ENCODE measurements at places on chromosomes 3 and 15.
A peak's percentile ranks its signal among the peaks of the same experiment; 100 is the strongest.

- no peak for DNase-seq
Observed at GRCh38 chr15:89450076-89451006, 46.0 kb downstream of the RHCG start.

DNA sequence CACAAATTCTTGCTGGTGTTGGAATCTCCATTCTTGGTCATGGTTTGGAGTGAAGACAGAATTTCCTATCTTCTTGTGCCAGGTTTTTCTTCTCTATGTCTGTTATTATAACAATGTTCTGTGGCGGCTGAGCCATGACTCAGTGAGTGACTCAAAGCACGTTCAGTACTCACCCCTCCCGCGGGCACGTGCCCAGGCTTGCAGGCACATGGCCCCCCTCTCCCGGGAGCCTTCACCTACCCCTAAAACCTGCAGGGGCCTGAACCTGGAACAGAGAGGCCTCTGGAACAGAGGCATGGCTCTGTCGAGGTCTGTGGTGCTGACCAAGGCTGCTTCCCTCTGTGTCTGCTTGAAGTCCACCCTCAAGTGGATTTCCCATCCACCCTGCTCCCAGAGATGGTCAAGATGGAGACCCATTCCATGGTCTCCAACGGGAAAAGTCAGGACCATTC lies 27.6 kb downstream of the PLXNB1 start:
- peak; percentile 99 for DNase-seq

GRCh38 chr3:156341332-156341731 lies 213.6 kb downstream of the SSR3 start:
- no peak for DNase-seq

DNA sequence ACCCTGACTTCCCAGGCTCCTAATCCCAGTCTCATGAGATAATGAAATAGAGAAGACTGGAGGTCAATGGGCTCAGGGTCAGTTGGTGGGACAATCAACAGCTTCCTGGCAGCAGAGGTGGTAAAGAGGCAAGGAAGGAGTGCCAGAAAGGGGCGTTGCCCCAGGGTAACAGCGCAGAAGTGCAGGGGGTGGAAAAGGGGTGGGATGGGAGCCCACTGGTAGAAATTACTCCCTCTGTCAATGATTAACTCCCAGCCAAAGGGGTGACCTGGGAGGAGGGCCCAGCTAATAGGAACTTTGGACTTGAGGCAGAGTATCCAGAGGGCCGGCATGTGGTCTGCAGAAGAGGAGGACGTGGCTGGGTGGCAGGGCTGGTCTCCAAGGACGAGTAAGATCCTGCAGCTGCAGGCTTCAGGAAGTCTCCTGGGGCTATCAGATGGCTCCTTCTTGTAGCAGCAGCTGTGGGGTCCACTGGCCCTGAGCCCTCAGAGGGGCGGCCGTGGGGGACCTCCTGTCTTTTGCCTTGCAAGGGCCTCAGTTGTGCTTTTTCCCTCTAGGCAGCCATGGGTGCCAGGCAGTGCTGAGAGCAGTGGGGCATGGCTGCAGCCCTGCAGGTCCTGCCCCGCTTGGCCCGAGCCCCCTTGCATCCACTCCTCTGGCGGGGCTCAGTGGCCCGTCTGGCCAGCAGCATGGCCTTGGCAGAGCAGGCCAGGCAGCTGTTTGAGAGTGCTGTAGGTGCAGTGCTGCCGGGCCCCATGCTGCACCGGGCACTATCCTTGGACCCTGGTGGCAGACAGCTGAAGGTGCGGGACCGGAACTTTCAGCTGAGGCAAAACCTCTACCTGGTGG lies 2.3 kb downstream of the GLYCTK start:
- DNase-seq = no peak

- DNase-seq = no peak
Observed at GRCh38 chr3:38059591-38059990, 20.6 kb downstream of the DLEC1 start.

DNA sequence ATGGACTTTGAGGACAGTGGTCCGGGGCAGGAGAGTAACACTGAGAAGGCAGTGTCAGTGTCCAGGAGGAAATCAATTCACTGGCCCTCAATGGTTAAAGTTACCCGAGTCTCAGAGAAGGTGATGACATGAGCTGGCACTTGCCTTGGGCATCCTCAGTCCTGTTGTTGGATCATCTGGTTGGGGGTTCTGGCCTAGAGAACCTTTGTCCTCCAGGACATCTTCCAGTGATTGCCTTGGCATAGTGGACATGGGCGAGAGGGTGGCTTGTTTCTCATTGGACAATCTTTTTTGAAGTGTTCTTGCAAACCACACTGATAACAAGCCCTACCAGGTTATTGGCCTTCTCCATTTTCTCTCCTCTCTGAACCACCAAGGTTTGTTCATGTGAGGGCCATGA lies 83.4 kb upstream of the TERB2 start:
- DNase-seq = no peak

GRCh38 chr3:16800361-16800760 lies 84.4 kb upstream of the PLCL2 start:
- no peak for DNase-seq

GRCh38 chr3:126865736-126866135 lies 117.2 kb upstream of the PLXNA1 start:
- no peak for DNase-seq

GRCh38 chr3:117565777-117566176 lies 856.2 kb downstream of the TUSC7 start:
- no peak for DNase-seq

GRCh38 chr3:148757238-148758215 lies 59.8 kb downstream of the AGTR1 start:
- DNase-seq = no peak

- DNase-seq = no peak
Observed at GRCh38 chr3:74370342-74370741, 244.1 kb downstream of the CNTN3 start.

- no peak for DNase-seq
Observed at GRCh38 chr15:78734451-78735064, 76.7 kb downstream of the ADAMTS7 start.

- DNase-seq = peak; percentile 66
Observed at GRCh38 chr3:129612534-129613366, 6.3 kb upstream of the PLXND1 start.

GRCh38 chr3:170962411-170962810 lies 54.0 kb upstream of the EIF5A2 start:
- DNase-seq = no peak

DNA sequence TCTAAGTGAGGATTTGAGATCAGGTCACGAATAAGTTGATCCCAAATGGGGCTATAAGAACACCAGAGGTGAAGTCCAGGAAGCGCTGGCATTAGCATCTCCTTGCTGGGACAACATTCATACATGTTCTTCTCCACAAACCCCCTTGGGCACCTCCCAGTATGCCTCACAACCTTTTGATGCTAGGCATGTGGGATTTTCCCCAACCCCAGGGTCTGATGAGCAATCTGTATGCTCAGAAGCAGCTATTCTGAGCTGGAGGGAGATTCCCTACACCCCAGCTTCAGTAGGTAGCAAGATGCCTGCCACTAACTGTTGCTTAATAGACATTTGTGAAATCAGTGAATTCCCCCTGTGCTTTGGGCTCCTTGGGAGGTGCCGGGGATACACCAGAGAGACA lies 32.2 kb downstream of the SLC6A11 start:
- DNase-seq = no peak

- no peak for DNase-seq
Observed at GRCh38 chr15:40598126-40598525, 4.1 kb downstream of the KNL1 start.

GRCh38 chr15:26967719-26968269 lies 3.2 kb upstream of the GABRG3 start:
- DNase-seq = no peak

GRCh38 chr3:13700362-13700761 lies 151.4 kb downstream of the FBLN2 start:
- no peak for DNase-seq

GRCh38 chr15:71232411-71232810 lies 117.1 kb downstream of the THSD4 start:
- DNase-seq = no peak

DNA sequence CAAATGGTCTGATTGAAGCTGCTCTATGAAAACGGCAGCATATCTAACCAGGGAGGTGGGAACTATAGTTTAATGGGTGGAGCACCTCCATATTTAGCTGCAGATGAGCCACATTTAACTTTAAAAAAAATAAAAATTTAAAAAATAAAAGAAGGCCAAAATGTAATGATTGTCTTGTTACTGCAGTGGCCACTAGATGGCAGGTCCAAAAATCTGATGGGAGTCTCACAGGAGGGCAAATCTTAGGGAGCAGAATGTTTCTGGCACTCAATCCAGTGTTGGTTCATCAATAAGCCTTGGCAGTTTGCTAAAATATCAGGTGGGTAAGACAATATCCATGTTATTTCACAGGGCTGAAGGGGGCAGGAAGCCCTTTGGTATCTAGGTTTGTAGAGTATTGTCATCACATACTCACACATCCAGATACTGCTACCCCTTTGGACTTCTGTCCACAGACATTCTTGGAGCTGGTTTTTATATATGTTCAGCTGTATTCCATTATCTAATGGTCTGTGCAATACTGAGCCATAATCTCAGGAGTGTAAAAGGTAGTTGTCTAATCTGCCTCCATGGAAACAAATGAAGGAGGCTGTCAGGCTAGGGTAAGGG lies 233.3 kb downstream of the TIGIT start:
- DNase-seq = no peak

DNA sequence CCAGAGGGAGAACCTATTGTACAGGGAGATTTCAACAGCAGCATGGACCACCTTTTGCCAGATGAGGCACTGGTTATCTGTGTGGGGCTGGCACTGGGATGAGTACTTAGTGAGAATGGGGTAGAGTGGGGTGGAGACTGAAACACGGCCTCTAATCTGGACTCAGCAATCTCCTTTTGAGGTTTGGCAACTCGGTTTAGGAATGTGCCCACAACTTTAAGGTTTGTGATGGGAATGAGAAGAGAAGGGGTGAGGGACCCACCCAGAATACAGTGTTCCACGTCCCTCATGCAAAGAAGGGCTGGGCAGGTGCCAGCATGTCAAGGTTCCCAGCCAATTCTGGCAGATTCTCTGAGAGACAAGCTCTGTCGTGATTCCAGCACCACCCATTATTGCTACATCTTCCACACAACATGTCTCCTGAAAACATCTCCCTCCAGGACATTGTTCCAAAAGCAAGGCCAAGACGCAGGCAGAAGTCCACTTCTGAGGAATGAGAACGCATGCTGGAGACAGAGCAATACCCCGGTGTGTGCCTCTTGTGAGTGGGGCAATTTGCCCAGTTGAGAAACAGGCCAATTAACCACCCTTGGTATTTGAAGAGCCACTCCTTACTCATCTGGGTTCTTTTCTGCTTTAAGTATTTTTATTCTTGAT lies 37.5 kb upstream of the CCR4 start:
- DNase-seq = peak; percentile 80

DNA sequence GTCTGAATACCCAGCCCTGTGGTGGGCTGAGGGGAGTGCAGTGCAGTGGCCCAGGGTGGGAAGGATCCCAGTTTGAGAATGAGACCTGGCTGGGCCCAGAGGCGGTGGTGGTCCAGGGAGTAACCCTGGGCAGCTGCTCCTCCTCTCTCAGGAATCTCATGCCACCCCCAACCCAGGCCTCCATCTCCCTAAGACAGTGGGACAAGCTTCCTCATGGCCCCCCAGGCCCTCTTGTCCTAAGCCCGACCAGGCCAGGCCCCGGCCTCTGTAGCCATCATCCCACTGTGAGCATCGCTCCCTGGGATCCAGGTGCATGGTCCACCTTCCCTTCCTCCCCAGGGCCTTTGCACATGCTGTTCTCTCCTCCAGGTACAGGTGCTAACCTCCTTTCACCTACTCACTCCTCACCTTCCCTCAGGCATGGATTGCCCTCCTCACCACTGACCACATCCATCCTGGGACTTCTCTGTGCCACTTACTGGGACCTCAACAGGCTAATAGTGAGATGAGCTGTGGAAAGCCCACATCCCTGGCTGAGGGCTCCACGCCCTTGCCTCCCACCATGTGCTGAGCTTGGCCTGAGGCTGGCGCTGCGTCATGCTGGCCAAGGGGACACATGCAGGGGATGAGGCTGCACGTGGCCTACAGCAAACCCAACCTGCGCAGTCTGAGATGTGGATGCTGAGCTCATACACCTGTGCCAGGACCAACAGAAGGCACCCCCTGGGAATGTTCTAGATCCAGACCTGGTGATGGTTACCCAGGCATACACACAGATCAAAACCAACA lies 9.9 kb downstream of the CHDH start:
- peak; percentile 53 for DNase-seq

DNA sequence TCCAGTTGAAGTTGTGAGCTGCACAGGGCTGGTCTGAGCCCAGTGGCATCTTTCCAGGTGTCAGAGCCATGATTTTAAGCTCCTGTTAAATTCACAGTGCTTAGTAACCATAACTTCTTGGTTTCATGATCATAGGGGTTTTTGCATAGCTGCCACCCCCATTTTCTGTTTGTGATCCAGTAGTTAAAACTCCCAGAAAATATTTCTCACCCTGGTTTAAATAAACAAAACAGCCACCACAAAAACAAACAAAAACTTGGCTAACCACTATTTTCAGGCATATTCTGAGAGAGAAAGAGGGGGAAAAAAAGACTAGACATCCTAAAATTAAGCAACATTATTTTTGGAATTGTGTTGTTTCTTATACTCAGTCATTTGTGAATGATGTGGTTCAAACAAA lies 175.3 kb downstream of the IGF1R start:
- DNase-seq = no peak

GRCh38 chr3:30597131-30597768 lies 9.2 kb upstream of the TGFBR2 start:
- no peak for DNase-seq

- no peak for DNase-seq
Observed at GRCh38 chr15:57273402-57273801, 102.9 kb upstream of the CGNL1 start.

GRCh38 chr3:192727032-192727847 lies at the start of gene FGF12:
Gene FGF12 (minus strand): TSS chr3:192727541.
- DNase-seq = no peak

DNA sequence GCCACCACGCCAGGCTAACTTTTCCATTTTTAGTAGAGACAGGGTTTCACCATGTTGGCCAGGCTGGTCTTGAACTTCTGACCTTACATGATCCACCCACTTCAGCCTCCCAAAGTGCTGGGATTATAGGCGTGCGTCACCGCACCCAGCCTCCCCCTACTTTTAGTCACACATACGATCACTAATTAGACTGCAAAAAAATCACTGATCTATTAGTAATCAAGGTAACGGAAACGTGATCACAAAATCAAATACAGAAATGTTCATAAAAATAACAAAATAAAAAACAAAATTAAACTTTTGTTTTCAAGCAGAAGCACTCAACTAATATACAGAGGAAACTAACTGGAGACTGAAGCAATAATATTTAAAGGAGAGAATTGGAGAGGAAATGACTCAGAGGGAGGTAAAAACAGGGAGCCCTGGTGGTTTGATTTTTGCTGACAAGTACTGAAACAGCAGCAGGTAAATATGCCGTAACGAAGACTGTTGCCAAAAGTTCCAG lies 4.6 kb downstream of the WDR53 start:
- DNase-seq = no peak

DNA sequence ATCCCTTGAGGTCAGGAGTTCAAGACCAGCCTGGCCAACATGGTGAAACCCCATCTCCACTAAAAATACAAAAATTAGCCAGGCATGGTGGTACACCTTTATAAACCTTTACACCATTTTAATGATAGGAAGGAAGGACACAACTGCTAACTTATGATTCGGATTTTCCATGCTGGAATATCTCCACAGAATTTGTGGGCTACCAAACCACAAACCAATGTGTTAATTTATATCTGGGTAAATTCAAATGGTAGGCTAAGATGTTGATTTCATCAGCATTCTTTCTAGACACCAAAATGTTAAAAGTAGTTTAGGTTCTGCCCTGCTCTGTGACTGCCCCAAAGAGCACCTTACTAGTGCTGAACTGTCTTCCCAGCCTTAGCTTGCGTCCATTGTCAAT lies 72.8 kb downstream of the POLQ start:
- DNase-seq = no peak

- no peak for DNase-seq
Observed at GRCh38 chr15:27254055-27254454, 283.1 kb downstream of the GABRG3 start.
